ENCODE measurements at places on chromosomes 1 and 21.

GRCh38 chr1:154422521-154422920 lies 17.4 kb downstream of the IL6R start:
- DNase-seq, result no peak

DNA sequence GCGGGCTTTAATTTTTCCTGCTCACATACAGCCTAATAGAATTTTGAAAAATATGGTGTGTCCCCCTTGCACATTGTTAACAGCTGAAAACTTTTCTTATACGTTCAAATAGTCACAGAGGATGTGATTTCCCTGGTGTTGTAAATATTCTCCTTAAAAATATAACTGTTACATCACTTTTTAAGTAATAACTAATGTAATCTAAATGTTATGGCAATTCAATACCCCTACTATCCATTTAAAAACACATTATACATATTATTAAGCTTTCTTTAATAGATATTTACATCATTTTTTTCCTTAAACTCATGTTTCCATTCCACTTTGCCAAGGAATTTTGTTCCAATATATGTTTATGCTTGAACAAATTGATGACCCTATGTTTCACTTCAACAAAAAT lies 85.5 kb upstream of the S1PR1 start:
- DNase-seq, result no peak

DNA sequence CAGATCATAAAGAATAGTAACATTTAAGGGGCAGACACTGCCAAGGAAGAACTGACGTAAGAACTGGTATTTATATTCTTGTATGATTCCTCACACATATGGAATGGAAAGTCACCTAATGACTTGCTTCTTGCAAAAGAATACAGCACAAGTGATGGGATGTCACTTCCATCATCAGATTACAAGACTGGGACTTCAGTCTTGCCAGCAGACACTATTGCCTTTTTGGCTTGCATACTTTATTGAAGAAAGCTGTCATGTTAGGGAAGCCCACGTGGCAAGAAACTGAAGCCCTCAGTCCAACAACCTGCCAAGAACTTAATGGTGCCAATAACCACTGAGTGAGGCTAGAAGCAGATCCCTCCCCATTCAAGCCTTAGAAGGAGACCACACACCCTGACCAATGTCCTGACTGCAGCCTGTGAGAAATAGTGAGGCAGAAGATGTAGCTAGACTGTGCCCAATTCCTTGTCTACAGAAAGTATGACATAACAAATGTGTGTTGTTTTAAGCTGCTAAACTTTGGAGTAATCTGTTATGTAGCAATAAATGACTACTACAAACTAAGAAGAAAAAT lies 12.0 kb downstream of the EGLN1 start:
- peak; percentile 59 for DNase-seq

DNA sequence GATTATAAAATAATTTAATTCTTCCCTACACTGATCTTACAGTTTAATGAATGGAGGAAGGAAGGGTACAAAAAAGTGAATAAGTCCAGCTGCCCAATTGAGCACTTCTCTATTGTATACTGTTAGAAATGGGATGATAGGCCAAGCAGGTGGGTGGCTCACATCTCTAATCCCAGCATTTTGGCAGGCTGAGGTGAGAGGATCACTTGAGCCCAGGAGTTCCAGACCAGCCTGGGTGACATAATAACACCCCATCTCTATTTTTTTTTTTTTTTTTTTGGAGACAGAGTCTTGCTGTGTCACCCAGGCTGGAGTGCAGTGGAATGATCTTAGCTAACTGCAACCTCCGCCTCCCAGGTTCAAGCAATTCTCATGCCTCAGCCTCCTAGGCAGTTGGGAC lies 57.5 kb downstream of the ATP2B4 start:
- no peak for DNase-seq

DNA sequence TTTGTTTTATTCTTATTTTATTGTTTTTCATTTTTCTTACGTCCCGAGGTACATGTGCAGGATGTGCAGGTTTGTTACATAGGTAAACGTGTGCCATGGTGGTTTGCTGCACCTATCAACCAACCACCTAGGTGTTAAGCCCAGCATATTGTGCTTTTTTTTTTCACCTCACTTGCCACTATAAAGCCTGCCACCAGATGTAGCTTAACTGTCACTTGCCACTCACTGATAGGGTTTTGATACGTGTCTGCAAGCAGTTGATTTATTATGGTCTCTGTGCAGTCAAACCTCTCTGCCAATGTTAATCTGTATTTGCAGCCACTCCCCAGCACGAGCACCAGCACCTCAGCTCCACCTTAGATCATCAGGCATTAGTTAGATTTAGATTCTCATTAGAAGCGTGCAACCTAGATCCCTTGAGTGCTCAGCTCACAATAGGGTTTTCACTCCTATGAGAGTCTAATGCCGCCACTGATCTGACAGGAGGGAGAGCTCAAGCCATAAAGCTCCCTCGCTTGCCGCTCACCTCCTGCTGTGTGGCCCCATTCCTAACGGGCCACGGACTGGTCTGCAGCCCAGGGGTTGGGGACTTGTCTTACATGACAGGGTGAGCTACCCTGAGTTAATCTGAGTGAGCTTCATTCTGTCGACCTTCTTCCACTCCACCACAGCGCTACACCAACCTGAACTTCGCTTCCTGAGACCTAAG lies 17.9 kb upstream of the ABCG1 start:
- no peak for DNase-seq

GRCh38 chr21:36773117-36773516 lies 74.2 kb downstream of the SIM2 start:
- DNase-seq, result peak; percentile 87
